ENCODE measurements at places on chromosomes 4 and X. TPM values are rescaled to one million over a fixed set of nuclear protein-coding genes. Genes with fewer than 3 reads are reported as not detected.

DNA sequence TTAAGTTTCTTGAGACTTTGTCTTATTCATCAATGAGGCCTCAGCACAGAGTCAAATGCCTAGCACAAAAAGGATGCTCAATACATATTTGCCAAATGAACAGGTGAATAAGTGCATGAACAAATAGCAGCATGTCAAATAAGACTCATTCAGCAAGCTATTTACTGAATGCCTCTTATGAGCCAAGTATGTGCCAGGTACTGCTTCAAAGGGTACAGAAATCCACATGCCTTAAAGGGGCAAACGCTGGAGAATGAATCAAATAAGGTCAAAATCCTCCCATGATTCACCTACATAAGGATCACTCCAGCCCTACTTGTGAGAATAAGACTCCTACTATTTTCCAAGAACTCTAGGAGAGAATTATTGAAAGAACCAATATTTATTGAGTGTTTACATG lies 260.2 kb upstream of the CPEB2 start:
- no peak for DNase-seq

GRCh38 chr4:147731580-147732517 lies at the start of gene ARHGAP10:
ARHGAP10 (plus strand) TSS chr4:147732088; CDS start chr4:147732302, 214 bp downstream.
- peak; percentile 85 for DNase-seq

DNA sequence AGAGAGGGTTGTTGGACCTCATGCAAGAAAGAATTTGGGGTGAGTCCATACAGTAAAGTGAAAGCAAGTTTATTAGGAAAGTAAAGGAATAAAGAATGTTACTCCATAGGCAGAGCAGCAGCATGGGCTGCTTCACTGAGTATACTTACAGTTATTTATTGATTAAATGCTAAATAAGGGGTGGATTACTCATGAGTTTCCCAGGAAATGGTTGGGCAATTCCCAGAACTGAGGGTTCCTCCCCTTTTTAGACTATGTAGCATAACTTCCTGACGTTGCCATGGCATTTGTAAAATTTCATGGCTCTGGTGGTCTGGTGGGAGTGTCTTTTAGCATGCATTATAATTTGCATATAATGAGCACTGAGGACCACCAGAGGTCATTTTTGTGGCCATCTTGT lies 16.7 kb downstream of the PPP4R3C start:
- DNase-seq, result no peak

DNA sequence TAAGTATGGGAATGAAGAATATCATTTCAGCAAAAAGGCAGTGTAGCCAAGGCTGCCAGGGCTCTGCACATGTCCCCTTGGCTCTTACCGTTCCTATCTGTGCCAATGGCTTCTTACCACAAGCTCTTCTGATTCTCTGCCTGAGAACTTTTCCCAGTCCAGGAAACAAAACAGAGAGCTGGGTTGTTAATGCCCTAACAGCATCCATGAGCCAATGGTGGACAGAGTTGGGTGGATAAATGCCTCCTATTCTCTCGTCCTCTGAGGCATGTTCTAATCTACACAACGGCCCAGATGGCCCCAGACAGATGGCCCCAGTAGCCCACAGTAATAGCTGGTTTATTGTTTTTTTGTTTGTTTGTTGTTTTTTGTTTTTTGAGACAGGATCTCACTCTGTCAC lies 28.0 kb downstream of the SCD5 start:
- no peak for DNase-seq

GRCh38 chrX:20530406-20530921 lies 263.8 kb upstream of the RPS6KA3 start:
- DNase-seq, result peak; percentile 63

- no peak for DNase-seq
Measured at GRCh38 chr4:140903522-140904475, 147.6 kb upstream of the TBC1D9 start.

DNA sequence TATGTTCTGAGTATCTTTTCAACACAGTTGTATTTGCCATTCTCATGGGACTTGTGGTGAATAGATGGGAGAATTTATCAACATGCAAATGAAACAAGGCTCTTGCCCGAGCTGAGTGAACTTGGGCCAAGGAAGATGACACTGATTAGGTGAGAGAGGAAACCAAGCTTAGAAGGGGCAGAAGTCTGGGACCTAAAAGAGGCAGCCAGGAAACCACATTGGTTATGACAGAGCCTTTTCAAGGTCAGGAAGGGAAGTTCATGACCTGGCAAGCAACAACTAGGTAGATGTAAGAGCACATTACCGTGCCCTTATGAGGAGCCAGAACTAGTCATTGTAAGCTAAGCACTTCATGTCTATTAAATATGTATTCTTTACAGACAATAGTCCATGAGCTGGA lies 590.3 kb downstream of the PACRGL start:
- DNase-seq, result no peak

DNA sequence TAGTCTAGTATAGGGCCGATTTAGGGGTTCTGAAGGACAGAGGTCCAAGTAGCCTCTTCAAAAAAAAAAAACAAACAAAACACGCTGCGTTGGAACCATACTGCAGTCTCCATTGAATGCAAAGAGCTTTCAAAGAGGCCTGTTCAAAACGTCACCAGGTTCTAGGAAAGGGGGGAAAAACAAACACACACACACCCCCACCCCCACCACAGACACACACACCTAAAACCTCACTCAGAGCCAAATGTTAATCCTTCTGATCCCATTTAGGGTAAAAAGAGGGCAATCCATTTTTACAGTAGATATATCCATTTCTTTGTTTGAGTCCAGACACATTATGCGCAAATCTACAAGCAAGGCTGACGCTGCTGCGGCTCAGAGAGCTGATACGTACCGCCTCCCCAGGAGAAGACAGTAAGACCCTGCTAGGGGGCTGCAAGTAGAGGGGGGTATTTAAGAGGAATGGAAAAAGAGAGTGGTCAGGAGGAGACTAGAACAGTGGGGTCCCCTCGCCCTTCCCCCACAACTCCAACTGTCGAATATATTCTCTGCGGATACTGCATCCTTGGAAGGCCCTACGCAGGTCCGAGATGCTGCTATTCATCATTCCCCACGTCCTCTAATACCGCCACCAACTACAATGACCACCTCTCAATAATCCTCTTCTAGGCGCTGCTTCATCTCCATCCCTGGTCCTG lies 1.3 kb downstream of the NKRF start:
- DNase-seq, result no peak

DNA sequence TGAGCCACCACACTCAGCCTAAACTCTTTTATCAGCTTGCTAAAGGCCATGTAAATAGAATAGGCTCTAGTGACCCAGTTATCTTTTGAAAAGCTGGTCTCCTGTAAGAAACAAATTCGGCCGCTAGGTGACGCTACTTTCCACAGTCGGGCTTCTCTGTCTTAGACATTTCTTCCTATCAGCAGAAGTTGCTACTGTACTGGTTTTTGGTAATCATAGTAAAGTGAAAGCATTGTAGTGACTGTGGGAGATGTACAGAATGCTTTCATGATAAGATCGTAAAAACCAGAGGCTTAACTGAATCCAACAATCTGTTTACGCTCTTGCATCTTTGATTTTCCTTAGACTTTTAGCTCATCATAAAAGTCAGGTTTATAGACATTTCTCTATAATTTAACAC lies 82.6 kb downstream of the GK start:
- DNase-seq, result peak; percentile 68

- no peak for DNase-seq
Measured at GRCh38 chr4:1204286-1204827, 32.0 kb upstream of the SPON2 start.

DNA sequence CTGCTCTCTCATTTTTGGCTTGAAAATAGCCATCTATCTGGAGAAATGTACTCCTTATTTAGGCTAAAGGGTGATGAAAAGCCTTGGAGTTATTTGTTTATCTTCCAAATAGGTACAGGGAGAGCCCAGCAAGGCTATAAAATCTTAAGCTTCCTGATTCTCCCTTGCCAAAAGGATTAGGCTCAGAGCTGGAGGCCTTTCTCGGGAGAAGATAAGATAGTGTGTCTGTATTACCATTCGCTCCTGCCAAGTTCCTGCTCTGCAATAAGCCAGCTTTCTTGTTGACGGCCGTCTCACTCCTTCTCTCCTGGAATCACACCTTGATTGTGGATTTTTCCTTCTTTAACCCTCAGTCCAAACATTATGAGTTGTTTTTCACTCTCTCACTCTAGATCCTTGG lies 171.8 kb upstream of the TTC29 start:
- peak; percentile 95 for DNase-seq

DNA sequence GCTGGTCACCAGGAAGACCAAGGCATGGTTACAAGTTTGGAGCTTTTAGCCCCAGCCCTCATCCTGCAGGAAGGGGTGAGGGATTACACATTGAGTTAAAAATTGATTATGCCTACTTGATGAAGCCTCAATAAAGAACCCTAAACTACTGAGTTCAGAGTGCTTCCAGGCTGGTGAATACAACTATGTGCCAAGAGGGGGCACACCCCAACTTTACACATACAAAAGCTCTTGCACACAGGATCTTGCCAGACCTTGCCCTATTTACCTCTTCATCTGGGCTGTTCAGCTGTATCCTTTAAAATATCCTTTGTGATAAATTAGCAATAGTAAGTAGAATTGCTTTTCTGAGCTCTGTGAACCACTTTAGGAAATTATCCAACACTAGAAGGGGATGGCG lies 489.3 kb downstream of the INPP4B start:
- DNase-seq, result no peak

DNA sequence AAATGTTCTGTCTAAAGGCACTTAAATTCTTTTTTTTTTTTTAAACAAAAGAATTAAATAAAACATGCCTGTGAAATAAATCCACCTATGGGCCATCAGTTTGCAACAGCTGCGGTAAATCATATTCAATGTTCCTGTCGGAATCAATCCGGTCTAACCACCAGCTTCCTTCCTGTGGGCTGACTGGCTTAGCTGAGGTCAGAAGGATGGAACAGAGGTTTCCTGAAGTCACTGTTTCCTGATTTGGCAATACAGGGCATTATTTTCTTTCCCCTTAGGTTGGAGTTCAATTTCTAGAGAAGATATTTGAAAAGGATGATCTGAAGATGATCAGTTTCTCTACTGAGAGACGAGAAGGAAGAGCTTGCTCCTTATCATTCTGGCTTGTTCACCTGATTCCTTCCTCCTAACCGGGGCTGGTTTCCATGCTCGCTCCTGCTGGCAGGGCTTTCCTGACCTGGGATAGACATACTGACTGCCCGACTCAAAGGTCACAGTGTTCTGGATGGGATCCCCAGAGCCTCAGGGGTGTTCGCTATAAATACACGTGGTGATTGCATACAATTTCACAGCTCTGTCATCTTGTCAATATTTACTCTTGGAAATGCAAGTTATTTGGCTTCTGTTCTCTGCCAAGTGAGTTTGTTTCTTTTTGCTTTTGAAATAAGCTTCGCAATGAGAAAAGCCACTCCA lies 21.7 kb downstream of the PDLIM3 start:
- DNase-seq, result peak; percentile 87

DNA sequence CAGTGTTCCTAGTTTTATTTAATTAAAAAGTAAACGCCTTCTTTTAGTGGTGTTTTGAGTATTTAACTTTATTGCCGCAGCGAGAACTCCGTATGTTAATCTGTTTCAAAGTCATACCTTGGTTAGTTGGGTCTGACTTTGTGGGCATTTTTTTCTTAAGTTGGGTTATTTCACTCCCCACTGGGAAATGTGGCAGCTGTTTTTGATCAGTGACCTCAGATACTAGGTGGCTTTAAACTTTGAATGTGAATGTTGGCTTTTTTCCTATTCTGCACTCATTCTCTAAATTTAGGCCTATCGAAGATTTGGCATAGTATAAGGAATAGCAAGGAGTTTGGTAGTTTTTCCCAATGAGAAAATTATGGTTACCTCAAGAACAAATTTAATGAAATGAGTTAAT lies 85.9 kb downstream of the FIP1L1 start:
- no peak for DNase-seq

- DNase-seq, result no peak
Measured at GRCh38 chrX:111123606-111124179, 27.7 kb downstream of the PAK3 start.

DNA sequence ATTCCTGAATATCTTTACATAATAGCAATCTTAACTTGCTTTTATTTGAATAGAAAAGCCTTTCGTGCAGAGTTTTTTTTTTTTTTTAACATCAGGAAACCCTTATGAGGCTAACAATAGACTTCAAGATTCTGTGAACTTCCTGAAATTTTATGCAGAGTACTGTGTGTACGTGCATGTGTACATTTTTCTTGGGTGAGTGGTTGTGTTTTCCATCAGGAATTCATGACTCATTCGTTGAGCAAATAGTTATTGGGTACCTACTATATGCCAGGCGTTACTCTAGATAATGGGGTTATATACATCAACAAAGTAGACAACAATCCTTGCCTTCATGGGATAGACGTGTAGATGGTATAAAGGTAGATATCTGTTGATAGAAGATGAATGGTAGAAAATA lies 59.1 kb downstream of the MRPL1 start:
- DNase-seq, result peak; percentile 84

GRCh38 chr4:7130621-7131211 lies 61.6 kb upstream of the SORCS2 start:
- DNase-seq, result no peak

LIMCH1 gene
- 8.4 TPM for total RNA-seq

UCP1 gene
- total RNA-seq, result not detected

OR13H1 gene
- total RNA-seq, result not detected

All from fibroblast of villous mesenchyme (primary cell).